ENCODE measurements at places on chromosomes 3 and 15. TPM values are rescaled to one million over a fixed set of nuclear protein-coding genes. Genes with fewer than 3 reads are reported as not detected.

DNA sequence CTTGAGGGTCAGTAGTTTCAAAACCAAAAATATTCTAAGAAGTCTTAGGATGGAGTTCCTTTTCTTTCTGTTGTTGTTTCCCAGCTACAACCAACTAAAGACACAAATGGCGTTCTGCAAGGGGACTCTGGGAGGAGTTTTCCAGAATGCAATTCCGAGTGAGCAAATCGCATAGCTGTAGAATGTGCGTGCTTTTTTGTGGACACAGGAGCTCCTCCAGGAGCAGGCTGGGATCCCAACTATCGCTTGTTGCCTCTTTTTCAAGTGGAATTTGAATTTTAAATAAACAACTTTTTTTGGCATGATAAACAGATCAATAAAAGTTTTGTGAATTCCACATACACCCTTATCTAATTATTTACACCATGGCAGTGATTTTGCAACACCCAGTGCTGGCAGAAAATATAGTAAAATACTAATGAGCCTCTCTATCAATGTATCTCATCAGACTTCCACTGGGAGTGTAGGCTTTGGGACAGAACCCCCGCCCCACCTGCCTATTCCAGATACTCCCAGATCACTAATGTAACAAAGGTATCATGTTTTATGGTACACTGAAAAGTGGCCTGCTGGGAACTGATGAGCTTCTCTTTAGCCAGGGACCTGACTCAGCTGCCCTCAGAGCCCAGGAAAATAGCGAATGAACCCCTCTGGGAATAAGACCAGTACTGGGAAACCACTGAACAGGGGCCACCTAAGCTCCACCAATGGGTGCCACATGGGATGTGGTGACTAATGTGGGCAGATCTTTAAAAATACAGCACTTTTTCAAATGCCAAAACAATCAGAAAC lies 66.4 kb downstream of the LMCD1 start:
- no peak for DNase-seq

GRCh38 chr3:173886-174285 lies 22.7 kb upstream of the CHL1 start:
- DNase-seq, result no peak

DNA sequence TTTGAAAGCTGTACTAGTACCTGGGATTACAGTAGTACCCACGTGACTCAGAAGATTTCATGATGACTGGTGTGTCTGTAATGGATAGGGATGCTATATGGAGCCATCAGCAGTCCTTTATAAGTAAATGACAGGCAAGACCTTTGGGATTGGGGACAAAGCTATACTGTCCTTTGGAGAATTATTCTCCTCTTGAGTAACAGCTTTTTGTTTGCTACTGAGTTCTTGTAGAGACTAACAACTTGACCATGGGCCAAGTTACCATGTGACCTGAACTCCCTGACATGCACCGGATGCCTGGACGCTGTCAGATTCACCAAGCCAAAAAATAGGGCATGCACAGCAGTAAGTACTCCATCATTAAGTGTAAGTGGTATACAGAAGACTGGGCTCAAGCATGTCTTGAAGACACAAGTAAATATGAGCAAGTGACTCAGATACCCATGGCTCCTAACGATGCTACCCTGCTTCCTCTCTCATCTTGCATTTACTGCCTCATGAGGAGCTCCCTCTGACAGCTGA lies 12.9 kb downstream of the SEC11A start:
- DNase-seq, result no peak

GRCh38 chr15:36506733-36507356 lies 72.6 kb upstream of the CDIN1 start:
- no peak for DNase-seq

DNA sequence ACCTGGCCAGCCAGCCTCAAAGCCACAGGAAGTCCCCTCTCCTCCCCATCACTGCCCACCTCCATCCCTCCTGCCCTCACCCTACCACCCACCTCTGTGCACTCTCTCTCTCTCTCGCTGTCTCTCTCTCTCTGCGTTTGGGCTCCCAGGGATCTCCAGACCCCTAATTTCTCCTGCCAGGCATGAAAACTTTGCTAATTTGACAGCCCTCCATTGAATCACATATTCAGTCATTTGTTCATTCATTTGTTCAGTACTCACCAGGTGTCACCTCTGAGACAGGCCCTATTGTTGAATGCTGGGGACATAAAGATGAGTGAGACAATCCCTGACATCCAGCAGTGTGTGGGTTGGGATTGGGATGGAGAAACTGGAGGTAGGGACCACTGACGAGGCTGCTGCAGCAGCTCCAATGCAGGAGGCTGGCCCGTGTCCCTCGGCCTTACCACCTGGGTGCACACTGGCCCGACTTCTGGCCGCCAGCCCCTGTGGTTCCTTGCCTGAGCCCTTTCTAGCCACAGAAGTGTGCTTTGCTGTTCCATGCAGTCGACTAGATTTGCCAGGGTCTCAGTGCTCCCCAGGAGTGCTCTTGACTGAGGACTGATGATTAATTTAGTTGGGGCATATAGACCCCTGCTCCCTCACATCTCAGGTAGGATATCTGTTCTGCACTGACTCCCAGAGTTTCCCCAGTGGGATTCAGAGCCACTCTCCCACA lies 38.6 kb upstream of the TSEN2 start:
- DNase-seq, result peak; percentile 1

GRCh38 chr3:94226078-94226477 lies 163.2 kb downstream of the NSUN3 start:
- DNase-seq, result no peak

GRCh38 chr15:27545494-27546255 lies 553.4 kb downstream of the OCA2 start:
- DNase-seq, result no peak

- no peak for DNase-seq
Observed at GRCh38 chr15:68787609-68788263, 33.0 kb downstream of the ANP32A start.

- no peak for DNase-seq
Observed at GRCh38 chr3:29694783-29695182, 413.9 kb downstream of the RBMS3 start.

DNA sequence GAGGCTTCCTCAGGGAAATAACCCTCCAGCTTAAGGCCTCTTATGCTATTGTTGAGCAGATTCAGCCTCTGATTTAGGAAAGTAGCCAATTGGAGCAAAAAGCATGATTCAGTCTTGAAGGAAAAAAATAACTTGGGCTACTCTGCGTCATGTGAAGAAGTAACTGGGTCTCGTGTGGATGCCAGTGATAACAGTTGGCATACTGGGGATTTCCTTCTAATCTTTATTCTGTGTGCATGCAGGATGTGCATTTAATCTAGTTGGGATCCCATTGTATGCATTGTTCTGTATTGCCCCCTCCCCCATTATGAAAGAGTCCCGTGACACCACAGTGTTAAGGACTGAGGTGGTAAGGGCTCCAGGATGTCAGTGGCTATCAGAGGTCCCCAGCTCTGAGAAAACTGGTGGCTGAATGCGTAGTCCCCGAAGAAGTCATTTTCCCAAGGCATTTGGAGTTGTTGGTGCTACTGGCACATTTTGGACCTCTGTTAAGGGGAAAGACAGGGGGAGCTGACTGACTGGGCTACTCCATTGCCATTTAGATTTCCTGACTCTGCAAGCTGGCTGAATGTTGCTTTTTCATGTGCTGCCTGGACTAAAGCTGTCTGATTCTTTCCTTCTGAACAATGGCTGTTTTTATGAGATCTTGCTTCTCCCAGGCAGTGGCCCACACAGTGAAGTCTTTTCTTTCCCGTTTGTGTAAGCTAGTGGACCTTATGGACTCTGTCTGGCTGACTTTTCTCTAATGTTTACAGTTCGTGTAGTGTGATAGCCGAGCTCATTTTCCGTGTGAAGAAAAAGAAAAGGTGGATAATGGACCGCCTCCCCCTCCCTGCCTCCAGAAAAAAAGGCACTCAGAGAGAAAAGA lies 38.4 kb upstream of the TRAK1 start:
- no peak for DNase-seq

DNA sequence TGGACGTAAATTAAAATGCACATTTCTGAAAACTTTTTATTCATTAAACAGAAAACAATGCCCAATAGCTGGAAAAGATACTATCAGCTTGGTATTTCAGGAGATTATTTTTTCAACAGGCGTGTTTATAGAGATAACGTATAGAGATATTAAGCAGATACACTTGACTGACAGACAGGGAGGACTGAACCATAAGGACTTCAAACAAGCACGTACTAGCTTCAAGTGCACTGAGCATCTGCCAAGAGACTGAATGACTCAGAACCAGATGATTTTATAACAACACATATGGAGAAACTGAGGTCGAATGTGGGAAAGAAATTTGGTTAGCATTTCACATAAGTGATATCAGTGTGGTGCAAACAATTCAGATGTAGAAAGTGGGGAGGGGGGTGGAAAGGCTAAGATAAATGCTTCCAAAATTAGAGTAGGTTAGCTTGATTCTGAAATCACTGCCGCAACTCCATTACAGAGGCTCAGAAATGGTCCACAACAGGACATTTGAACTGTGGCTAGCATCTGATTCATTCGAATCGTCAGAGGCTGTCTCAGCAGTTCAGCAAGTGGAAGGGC lies 103.5 kb downstream of the SEMA6D start:
- DNase-seq, result no peak

The KLHL40 gene
- total RNA-seq, result not detected

The AHSG gene
- total RNA-seq, result not detected

The ERC2 gene
- not detected for total RNA-seq

The MORF4L1 gene
- 353 TPM for total RNA-seq

The RTP3 gene
- total RNA-seq, result not detected

The NDN gene
- total RNA-seq, result 1.2 TPM

The ATP13A5 gene
- not detected for total RNA-seq

The PDIA5 gene
- 19.5 TPM for total RNA-seq

The PPIP5K1 gene
- total RNA-seq, result 37.7 TPM

The RTP4 gene
- 3.1 TPM for total RNA-seq

The CCR2 gene
- 0.09 TPM for total RNA-seq

The XIRP1 gene
- 2.2 TPM for total RNA-seq

All from activated CD4-positive, alpha-beta T cell treated with anti-CD3 and anti-CD28 coated beads for 36 hours (primary cell).